T-helper 17 cell (primary cell): ENCODE measurements at places on chromosomes 4 and X.

GRCh38 chr4:127965062-127965802 is at the start of the genes ABHD18 and MFSD8:
ABHD18 (plus strand) TSS chr4:127965406; CDS start chr4:127982956, 17,550 bp downstream.
MFSD8 (minus strand) TSS chr4:127965173; CDS start chr4:127965133, 40 bp downstream.
- peak; percentile 98 for DNase-seq

DNA sequence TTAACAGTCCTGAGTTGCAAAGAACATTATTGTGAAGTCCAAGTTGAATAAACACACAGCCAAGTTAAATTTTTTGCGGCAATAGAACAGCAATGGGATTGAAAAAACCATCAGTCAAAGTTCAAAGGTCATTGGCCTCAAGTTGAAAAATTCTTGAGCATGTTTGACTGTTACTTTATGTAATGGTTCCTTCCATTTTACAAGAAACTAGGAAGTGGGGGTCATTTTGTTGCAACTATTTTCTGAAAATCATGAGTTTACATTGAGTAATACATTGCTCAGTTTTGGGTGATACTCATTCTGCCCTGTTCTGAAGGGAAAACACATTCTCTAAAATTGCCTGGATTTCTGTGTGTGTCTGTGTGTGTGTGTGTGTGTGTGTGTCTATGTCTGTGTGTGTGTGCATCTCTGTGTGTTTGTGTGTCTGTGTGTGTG is 5.2 kb upstream of the IRF2 start:
- DNase-seq = no peak

DNA sequence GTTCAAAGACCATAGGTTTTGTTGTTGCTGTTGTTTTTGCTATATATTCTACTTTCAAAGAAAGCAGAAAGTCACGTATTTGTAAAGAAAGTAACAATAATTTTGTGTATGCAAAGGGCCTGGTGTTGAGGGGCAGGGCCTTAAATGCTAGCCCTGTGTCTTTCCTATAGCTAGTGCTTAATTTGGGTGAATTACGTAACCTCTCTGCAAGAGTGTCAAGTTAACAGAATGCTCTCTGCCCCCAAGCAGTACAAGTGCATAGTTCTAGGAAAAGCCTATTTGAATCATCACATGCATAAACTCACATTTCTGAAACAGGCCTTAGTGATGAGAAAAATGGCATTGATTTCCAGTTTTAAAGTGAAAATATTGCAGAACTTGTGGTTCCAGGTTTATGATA is 663.6 kb downstream of the STIM2 start:
- no peak for DNase-seq

GRCh38 chr4:13905543-13905942 is 278.0 kb upstream of the BOD1L1 start:
- DNase-seq = no peak
